Stimulated activated CD4-positive, alpha-beta T cell treated with anti-CD3 and anti-CD28 coated beads, TNF-alpha, amount 100 ng/mL, for 4 hours (primary cell): ENCODE measurements at places on chromosomes 1 and 21.

- DNase-seq, result no peak
Measured at GRCh38 chr1:25836695-25837094, 16.9 kb downstream of the MTFR1L start.

GRCh38 chr1:174367892-174368291 lies 79.9 kb upstream of the GPR52 start:
- no peak for DNase-seq

DNA sequence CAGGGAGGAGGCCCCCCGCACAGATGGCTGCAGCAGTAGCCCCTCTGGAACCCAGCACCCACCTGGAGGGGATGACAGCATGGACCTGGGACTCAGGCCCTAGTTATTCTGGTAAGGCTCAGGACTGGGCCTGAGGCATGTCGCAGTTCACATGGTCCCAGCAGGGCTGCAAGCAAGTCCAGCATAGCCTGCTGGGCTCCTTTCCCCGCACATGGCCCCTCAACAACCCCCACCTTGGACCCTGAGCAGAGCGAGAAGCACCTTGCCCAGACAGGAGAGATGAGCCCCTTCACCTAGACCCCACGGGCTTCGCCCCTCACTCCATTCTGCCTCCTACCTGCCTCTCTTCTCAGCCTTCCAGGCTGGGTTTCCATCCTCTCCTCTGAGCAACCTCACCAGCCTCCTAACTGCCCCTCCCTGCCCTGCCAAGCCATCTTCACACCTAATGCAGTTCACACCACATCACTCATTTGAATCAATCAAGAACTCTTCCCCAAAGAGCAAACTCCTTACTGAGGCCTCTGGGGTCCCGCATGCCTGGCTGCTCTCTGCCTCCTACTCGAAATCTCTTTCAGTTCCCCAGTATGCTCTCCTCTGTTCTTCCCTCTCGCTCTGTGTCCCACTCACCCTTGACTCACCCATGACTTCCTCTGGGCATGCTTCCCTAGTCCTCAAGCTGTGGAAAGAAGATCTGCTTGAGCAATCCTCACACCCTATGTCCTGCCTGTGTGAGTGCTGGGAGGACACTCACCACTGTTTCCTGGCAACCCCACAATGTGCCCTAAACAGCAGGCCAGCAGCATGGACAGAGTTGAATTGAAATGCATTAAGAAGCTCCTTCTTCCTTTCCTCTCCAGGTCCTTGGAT lies 9.4 kb upstream of the THEMIS2 start:
- no peak for DNase-seq

DNA sequence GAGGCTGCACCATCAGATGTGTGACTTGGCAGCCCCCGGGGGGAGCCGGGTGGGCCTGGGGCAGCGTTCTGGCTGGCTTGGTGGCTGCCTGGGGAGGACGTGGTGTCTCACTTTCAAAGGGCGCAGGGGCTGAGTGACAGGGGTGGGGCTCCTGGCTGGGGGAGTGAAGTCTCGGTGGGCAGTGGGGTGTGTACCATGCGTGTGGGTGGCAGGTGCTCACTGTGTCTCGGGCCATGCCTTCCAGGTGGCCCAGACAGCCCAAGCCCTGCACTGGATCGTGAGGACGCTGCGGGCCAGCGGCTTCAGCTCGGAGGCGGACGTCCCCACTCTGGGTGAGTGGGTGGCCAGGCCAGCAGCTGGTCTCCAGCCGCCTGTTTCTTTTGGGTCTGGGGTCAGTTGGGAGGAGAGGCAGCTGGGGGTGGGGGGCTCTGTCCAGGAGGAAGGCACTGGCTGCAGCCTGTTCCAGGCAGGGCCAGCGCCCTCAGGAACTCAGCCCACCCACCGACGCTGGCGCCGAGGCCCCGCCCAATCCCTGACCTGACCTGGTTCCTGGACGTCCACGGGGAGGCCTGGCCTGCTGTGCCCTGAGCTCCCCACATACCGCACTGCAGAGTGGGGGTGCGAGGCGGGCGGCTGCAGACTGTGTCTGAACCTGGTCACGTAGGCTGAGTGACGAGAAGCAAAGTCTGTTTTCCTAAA lies 30.6 kb upstream of the LRRC3 start:
- no peak for DNase-seq

DNA sequence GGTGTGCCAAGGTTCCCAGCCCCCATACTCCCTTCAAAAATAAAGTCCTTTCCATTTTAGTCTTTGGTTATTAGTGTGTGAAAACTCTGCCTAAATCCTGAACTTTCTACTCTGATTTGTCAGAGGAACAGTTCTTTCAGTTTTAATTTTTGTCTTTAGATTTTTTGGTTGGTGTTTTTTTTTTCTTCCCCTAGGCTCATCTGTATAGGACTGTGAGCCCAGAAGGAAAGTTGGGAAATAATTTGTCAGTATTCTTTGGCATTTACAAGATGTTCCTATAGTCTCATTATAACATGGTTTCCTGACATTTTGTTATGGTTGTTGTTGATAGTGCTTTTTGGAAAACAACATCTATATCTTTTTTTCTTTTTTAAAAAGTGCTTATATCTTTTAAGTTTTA lies 38.0 kb downstream of the LAMC1 start:
- no peak for DNase-seq

DNA sequence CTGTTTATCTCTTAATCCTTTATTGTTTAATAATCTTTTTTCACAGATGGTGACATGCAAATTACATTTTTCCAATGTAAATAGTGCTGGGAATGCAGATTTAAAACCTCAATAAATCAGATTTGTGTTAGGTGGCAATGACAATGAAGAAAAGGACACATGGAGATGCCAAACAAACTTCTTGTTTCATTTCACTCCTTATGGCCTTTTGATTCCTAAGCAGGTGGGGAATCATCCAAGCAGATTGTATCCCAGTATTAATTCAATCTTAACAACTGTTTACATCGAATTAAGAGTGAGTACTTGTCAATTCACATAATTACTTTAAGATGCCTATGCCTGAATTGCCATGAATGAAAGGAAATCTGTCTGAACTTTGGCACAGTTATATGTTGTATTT lies 98.9 kb upstream of the RGS18 start:
- no peak for DNase-seq

DNA sequence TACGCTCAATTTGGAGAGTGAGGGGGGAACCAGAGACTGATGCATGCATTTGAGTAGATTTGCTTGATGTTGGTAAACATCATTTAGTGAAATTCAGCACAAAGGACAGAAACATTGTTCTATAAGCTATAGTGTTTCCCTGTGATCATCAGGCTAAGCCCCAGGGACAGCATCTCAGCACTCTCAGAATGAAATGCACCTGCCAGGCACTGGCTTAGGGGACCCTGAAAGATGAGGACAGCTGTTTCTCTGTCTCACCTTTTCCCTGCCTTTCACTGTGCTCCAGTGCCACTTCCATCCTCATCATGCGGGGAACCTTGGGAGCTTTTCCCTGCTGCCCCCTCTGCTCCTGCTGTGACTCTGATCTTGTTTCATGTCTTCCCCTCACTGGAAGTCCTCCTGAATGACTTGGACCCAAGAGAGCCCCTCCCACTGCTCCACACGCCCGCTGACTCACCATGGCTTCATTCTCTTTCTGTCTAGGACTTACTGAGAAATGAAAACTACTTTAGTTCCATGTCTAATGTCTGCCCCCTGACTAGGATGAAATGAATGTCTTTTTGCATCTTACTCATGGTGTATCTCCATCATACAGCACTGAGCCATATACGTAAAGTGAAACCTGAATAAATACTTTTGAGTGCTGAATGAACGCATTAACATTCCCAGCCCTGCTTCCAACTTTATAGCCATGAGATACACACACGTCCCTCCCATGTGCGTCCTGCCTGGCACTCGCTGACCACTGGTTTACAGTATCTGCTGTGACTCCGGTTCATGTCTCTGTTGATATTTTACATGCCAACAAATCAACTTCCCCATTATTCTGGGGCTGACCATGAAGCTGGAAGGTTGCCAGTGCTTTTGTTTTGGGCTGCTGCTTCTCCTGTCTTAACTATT lies 182.0 kb downstream of the PCP4 start:
- DNase-seq, result no peak

DNA sequence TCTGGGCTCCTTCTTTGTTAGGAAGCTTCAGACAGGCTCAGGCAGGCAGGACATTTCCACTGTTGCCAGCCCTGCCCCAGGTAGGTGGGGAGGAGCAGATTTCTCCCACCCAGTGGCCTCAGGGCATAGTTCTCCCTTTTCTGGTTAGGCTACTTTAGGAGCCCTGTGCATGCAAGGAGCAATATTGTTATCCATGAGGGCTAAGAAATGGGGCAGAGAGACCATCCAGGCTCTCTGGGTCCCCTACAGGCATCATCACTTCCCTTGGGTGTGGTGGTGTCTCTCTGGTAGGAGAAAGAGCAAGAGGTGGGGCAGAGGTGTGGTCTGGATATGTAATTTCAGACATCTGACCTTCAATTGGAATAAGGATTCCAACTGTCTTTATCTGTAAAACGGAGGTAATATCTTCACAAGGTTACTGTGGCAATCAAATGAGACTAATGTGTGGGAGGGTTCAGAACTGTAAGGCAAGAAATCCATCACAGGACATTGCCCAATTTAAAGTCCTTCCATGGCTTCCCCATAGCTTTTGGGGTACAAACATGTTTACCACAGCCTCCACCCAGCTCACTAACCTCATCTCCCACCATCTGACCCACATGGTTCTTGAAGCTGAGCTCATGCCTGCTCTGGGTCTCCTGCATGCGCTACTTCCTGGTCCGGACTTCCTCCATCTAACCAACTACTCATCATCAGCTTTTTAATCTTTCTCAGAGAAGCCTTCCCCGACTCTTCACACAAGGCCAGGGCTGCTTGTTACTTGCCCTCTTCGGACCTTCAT lies 26.1 kb downstream of the PCAT6 start:
- DNase-seq, result no peak

DNA sequence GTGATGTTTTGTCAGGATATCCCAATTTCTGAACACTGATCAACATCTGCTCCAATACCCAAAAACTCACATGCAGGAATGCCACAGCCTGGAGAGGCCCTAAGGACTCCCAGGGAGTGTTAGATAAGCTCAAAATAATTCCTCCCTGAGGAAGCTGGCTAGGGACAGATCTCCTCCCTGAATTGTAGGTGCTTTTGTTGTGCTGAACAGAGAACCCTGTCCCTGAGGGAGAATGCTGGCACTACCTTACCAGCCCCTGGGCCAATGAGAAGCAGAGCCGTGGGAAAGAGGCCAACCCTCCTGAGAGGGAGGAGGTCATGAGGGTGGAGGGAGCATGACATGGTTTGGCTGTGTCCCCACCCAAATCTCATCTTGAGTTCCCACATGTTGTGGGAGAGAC lies 73.6 kb upstream of the PTGFRN start:
- DNase-seq, result no peak

- no peak for DNase-seq
Measured at GRCh38 chr1:20234788-20235535, 48.6 kb upstream of the PLA2G2C start.

- no peak for DNase-seq
Measured at GRCh38 chr1:110233861-110234260, 23.7 kb downstream of the KCNC4 start.

GRCh38 chr1:115807723-115808122 lies 33.2 kb downstream of the NHLH2 start:
- peak; percentile 9 for DNase-seq

- no peak for DNase-seq
Measured at GRCh38 chr1:21655748-21656147, 13.4 kb downstream of the RAP1GAP start.

GRCh38 chr1:221576268-221576667 lies 165.6 kb downstream of the DUSP10 start:
- no peak for DNase-seq

DNA sequence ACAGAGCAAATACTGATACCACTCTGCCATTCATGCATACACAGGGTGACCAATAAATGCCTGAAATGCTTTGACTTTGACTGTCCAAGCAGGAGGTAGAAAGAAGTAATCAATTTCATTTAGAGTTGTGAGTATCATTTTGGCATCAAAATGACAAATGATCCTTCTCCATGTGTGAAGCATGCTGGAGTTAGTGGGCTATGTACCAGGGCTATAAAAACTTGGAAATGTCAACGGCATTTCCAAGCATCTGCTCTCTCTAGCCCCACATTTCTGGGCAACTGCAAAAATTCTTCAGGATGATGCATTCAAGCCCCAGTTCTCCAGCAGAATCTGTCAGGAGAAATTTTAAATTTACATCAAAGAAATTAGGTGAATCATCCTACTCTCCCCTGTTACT lies 208.4 kb upstream of the PTBP2 start:
- DNase-seq, result no peak

GRCh38 chr1:226365831-226366231 lies 42.1 kb downstream of the PARP1 start:
- no peak for DNase-seq

GRCh38 chr1:37415611-37416244 lies 58.7 kb upstream of the ZC3H12A start:
- DNase-seq, result no peak

DNA sequence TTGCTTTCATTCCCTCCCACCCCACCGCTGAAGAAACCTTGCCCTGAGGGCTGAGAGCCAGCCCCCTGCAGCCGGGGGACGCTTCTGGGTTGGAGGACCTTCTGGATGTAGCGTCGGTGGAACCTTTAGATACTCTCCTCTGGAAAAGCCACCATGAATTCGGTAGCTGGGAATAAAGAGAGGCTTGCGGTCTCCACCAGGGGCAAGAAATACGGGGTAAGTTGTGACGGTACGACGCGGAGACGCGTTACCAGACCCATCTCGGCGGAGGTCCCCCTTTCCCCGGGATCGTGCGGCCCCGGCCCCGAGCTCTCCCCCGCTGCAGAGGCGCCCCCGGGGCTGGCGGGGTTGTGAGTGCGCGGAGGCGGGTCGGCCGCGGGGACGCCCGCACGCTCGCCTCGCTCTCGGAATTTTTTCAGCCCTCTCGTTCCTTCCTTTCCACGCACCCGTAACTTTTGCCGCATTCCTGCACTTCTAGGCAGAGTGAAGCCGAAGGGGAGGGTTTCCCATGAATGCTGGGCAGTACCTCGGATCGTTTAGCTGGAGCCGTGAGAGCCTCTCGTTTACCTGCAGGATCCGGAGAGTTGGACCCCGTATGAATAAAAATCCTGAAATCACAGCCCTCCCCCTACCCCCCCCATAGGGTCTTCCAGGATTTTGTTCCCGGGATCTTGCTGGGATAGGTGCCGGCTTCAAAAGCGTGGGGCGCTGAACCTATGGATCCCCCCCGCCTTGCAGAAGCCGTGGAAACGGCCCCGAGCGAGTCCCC lies 671 bp downstream of the KIF26B start:
- DNase-seq, result no peak

DNA sequence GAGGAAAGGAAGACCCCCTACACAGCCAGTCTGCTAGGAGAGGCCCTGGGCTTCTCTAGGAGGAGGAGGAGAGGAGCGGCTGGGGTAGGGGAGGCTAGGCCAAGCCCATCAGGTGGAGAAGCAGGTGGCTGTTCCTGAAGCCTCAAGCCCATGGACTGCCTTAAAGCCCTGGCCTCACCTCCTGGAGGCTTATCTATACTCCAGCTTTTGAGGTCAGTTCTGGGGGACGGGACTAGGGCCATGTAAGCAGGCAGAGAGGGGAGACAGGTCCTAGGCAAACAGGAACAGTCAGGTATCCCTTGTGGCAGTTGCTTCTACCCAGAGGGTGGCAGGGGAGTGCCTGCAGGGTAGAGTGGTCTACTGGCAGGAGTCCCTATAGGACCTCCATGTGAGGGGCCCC lies 40.6 kb downstream of the KCNC4 start:
- no peak for DNase-seq

GRCh38 chr1:160453443-160453842 lies 53.1 kb downstream of the VANGL2 start:
- no peak for DNase-seq
